ENCODE measurements at places on chromosomes 13 and 19.

- no peak for DNase-seq
- H3K4me1 ChIP-seq, result peaks cover 74% of the 10 kb centered on the region
- no peaks in the 10 kb centered on the region for H3K36me3 ChIP-seq
- H3K27me3 ChIP-seq, result no peaks in the 10 kb centered on the region
Measured at GRCh38 chr19:38693380-38694223, 46.2 kb downstream of the ACTN4 start.

DNA sequence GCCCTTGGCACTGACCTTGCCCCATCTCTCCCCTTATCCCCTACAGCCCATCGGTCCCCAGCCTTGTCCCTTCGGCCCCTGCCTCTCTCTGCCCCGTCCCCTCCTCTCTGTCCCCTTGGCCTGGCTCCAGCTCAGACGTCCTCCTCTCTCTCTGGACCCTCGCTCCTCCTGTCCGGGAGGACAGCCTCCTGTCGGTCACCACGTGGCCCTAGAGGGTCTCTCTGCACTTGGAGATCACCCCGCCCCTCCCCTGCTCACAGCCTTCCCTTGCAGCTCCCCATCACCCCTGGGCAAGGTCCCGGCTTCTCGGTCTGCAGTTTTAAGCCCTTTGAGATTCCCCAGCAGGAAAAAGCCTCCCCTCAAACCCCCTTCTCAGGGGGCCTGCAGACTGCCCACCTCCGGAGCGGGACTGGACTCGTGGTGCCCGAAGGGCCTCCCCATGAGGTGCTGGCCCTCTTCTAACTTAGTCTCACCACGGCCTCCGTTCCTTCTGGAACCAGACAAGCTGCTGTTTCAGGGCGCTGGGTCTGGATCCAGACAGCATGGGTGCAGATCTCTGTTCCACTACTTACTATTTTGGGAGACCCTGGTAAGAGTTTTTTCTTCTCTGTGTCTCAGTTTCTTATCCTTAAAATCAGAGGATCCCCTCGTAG, 3.3 kb upstream of the KLK15 start:
- peak overlapping the region; percentile 54 for H3K27ac ChIP-seq
- no peaks in the 10 kb centered on the region for H3K27me3 ChIP-seq
- H3K4me1 ChIP-seq, result no peaks in the 10 kb centered on the region
- H3K4me3 ChIP-seq, result peak overlapping the region; percentile 77

DNA sequence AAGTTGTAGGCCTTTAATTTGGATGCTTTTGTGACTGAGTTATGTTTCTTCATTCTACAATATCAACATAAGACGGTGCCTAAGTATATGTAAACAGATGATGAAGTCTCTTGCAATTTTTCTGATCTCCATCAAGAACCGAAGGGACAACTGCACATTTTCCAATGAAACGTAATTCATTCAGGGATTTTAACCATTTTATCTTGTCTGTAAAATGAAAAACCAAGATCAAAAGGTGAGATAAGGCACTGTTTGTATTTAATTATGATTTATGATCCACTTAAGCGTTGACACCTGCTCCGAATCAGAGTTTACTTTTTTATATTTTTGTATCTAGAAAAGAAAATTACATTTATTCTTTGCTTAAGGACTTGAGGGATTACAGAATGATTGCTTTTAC, 556.8 kb upstream of the ARGLU1 start:
- no peak overlapping the region for H3K27ac ChIP-seq
- peaks cover 8% of the 10 kb centered on the region for H3K4me1 ChIP-seq
- H3K27me3 ChIP-seq, result no peaks in the 10 kb centered on the region
- no peak overlapping the region for H3K4me3 ChIP-seq
- H3K36me3 ChIP-seq, result no peaks in the 10 kb centered on the region
- DNase-seq, result no peak

GRCh38 chr13:68185444-68186141, 955.5 kb upstream of the PCDH9 start:
- no peaks in the 10 kb centered on the region for H3K27me3 ChIP-seq
- H3K4me3 ChIP-seq, result no peak overlapping the region
- DNase-seq, result no peak
- no peak overlapping the region for H3K27ac ChIP-seq
- H3K36me3 ChIP-seq, result no peaks in the 10 kb centered on the region

GRCh38 chr19:2488942-2489731, 13.2 kb downstream of the GADD45B start:
- H3K4me1 ChIP-seq, result peaks cover 43% of the 10 kb centered on the region
- H3K4me3 ChIP-seq, result peak overlapping the region; percentile 23
- no peaks in the 10 kb centered on the region for H3K27me3 ChIP-seq

GRCh38 chr13:27774169-27774568, 18.1 kb upstream of the GSX1 start:
- no peaks in the 10 kb centered on the region for H3K36me3 ChIP-seq
- no peaks in the 10 kb centered on the region for H3K27me3 ChIP-seq
- no peak overlapping the region for H3K27ac ChIP-seq
- DNase-seq, result no peak

- no peak overlapping the region for H3K4me3 ChIP-seq
- H3K27ac ChIP-seq, result no peak overlapping the region
- H3K4me1 ChIP-seq, result no peaks in the 10 kb centered on the region
- DNase-seq, result no peak
- no peaks in the 10 kb centered on the region for H3K27me3 ChIP-seq
Measured at GRCh38 chr13:20654156-20654555, 49.3 kb upstream of the IL17D start.

DNA sequence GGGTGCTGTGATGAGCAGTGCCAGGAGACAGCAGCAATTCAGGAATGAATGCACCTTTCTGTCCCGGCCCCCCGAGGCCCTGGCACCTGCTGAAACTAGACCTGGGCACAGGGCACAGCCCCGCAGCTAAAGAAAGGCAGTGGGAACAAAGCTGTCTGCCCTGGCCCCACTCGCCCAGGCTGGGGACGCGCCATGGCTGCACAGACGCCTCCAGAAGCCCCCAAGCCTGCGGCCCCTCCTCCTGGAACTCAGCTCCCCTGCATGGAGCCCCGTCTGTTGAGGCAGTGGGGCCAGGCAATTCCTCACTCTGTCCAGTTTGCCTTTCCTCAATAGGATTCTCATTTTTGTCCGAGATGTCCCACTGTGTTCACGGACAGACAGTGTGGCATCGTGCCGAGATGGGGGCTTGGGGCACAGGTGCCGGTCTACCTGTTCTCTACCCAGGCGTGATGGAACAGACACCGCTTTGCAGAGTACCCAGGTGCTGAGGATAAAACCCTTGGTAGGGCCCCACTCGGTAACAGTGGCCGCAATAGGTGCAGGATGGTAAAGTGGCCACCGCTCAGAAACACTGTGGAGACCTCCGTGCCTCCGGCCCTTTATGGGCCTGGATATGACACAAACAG, 146.5 kb upstream of the SOX1 start:
- no peaks in the 10 kb centered on the region for H3K4me1 ChIP-seq
- H3K27me3 ChIP-seq, result no peaks in the 10 kb centered on the region
- H3K4me3 ChIP-seq, result no peak overlapping the region

Measured in Peyer's patch (tissue), 4 donors.